Stimulated activated CD4-positive, alpha-beta T cell treated with anti-CD3 and anti-CD28 coated beads, Interleukin-2, amount 100 ng/mL, for 4 hours (primary cell): ENCODE measurements at places on chromosomes 2 and 18.

DNA sequence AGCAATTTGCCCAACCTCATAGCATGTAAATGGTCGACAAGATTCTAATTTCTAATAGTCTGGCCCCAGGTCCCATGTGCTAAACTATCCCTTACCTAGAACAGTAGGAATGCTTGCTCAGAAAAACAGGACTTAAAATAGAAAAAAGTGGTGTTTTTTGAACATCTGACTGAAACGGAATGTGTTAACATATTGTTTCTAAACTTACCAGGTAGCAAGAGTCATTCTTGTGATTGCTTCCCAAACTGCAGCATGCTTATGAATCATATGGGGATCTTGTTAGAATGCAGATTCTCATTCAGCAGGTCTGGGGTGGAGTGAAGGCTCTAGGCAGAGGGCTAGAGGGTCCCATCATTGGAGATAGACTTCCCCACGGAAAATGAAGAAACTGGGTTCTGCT, 5.8 kb upstream of the SLC20A1 start:
- DNase-seq: no peak

DNA sequence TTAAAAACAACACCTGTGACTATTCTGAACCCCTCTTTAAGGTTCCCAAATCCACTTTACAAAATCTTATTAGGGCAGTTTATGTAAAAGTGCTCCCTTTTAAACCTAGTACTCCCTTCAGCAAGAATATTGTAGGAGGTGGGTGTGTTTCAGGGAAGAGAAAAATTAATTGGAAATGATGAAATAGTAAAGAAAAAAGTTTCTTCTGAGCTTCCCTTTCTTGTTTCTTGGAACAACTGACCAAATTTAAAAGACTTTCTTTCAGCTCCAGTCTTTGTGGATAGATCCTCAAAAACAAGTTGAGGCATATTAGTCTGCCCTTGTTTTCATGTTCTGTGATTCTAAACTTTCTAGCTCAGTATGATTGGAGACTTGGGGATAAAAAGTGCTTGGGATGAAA, 3.0 kb downstream of the VWA3B start:
- no peak for DNase-seq

- no peak for DNase-seq
These were observed 149.0 kb downstream of the MEIS1 start for GRCh38 chr2:66583881-66584280.

GRCh38 chr2:181157326-181157725, 176.9 kb downstream of the UBE2E3 start:
- no peak for DNase-seq

- DNase-seq: no peak
These were observed 288.1 kb upstream of the CELF4 start for GRCh38 chr18:37853706-37854105.

DNA sequence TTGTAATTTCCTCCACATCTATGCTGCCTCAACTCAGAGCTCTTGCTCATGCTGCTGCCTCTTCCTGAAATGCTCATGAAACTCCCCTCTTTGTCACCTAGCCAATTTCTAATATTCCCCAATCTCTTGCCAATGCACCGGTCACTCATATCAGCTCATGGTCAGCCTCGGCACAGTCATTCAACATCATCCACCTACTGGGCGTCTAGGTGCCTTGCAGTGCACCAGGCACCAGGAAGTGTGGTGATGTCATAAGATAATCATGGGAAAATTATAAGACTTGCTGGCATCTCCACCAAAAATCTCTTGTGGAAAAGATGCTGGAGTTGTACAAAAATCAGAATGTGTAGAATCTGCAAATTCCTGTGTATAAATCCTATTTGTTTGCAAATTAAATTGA, 52.6 kb upstream of the RAB27B start:
- DNase-seq: no peak

- DNase-seq: no peak
These were observed 431 bp downstream of the FAM98A start for GRCh38 chr2:33598561-33599174.

- no peak for DNase-seq
These were observed 142.9 kb downstream of the MBP start for GRCh38 chr18:76989647-76990190.

DNA sequence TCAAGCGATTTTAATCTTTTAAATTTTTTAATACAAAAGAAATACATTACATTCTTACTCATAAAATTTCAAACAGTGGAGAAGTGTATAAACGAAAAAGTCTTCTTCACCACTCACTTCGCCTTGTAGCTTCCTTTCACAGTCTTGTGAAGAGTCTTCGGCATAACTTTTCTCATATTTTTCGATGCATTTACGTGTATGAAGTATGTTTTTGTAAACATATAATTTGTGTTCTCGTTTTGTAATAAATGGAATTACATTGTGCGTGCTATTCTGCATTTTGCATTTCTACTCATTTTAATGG, 1.1 kb downstream of the SP140L start:
- no peak for DNase-seq

DNA sequence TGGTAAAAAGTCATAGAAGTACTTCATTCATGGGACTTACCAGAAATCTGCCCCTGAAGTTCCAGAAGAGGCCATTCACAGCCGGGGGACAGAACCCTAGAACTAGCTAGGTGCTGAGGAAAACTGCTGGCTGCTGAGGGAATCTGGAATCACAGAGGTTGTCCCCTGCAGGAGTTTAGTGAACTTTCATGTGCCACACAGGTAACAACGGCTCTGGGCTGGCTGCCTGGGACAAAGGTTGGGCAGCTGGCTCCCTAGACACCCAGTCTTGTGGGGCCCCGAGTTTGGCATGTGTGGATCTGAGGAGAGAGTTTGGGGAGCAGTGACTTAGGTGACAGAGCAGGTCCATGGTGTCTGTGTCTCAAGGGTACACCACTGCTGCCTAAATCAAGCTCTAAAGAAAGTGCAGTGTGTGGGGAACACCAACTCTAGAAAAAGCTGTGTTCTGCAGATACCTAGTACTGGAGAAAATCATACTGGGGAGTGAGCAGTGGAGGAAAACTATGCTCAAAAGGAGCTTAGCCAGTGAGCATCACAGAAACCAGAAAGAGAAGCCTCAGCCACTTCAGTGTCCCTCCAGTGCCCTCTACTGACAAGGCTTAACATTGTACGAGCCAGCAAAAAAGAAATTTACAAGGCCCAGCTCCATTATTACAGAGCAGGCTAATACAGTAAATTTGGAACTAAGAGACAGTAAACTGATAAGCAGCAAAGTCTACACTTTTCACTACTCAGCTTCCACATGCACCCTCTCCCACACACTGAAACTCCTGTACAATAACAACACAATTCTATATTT, 15.2 kb downstream of the GALNT3 start:
- no peak for DNase-seq

GRCh38 chr18:9655232-9655767, 40.9 kb upstream of the PPP4R1 start:
- no peak for DNase-seq

GRCh38 chr18:49304751-49305150, 155.7 kb downstream of the DYM start:
- DNase-seq: no peak

DNA sequence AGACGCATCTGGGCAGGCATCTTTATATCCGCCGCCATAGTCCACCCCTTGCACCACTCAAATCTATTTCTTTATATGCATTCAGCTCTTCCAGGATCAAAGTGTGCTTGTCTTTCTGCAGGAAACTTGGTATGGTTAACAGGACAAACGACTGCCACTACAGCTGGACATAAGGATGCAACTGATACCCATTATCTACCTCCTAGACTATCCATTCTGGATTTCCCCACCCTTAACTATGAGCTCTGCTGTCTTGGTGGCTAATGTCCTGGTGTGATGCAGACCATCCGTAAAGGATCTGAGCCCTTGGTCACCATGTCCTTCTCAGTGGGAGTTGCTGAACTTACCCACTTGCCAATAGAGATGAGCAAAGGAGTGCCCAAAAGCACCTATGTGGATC, 40.1 kb upstream of the SPATS2L start:
- DNase-seq: no peak

DNA sequence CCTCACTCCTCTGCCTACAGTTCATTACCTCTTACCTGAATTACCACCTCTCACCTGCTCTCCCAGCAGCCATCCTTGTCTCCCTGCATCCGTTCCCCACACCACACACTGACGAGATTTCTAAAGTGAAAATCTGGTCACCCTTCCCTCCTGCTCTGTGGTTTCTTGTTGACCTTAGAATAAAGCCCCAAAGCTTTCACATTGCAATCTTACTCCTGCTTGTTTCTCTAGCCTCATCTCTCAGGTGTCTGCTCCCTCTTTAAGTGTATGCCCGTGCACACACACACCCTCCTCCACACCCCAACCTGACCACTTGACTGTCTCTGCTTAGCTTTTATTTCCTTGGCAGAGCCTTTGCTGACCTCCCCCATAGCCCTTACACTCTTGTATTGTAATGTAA, 122.0 kb upstream of the SKOR2 start:
- DNase-seq: no peak

DNA sequence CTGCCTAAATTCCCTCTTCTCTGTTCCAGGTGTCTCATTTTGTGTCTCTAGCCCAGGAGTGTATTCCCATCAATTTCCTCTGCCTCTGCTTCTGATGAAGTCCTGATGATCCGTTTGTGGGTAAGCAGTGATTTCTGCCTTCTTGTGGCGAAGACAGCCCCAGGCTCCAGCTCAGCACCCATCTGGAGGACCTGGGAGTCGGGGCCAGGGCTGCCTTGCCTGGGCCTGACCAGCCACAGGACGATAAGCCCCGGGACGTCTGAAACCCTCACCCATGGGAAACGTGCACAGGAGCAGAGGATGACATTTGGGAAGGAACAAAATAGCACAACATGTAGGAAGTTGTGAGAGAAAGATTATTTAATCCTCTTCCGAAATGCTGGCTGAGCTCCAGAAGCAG, 206.9 kb downstream of the FBXO15 start:
- no peak for DNase-seq

DNA sequence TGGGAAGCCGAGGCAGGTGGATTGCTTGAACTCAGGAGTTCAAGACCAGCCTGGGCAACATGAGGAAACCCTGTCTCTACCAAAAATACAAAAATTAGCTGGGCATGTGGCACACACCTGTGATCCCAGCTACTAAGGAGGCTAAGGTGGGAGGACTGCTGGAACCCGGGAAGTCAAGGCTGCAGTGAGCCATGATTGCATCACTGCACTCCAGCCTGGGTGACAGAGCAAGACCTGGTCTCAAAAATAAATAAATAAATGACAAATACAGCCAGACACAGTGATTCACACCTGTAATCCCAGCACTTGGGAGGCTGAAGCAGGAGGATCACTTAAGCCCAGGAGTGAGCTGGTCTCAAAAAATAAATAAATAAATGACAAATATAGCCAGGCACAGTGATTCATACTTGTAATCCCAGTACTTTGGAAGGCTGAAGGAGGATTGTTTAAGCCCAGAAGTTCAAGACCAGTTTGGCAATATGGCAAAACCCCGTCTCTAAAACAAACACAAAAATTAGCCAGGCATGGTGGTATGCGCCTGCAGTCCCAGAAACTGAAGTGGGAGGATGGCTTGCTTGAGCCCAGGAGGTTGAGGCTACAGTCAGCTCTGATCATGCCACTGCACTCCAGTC, 6.2 kb downstream of the KANSL3 start:
- no peak for DNase-seq

DNA sequence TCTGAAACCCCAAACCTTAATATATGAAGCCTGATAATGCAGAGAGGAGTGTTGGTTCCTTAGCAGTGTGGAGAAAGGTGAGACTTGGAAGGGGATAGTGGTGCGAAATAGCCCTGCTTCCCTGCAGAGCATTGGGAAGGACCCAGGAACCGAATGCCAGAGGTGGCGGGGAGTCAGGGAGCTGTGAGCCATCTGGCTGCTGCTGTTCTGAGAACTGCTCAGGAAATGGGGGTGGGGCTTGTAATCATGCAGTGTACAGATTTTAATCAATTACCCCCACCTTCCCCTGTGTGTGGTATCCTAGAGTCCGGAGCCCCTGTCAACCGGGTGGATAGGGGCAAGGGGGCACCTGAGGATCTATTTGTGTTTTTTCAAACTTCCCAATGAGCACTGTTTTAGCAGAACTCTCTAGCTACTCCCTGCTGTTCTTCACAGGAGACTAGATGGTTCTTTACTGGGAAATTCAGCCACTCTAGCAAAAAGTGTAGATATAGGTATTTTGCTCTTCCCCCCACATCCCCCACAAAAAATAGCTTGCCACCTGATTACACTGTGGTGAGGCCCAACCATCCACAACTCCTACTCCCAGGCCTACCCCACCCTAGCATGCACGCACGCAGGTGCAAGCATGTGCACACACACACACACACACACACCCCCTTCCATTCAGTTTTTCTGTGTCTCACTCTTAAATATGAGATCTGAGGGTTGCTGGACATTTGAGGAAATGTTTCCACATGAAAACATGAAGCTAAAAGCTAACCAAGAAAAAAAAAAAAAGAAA, 30.1 kb upstream of the MBOAT2 start:
- no peak for DNase-seq

GRCh38 chr18:43060020-43060419, 55.5 kb downstream of the RIT2 start:
- no peak for DNase-seq

DNA sequence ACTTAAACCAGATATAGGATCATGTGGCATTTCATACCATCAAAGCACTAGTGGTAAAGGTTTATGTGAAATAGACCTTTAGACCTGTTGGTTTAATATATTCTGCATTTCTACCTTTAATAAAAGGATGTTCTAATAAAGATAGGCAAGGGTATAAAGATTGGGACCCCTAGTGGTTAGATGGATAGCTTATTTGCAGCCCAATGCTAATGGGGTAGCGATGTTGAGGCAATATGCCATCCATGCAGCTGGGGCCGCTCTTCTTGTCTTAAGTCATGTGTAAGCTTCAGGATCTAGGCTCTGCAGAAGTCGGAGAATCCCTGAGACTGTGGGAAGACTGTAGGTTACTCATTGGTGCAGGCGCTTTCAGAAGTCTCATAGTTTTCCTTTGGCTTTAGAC, 114.9 kb downstream of the ICOS start:
- DNase-seq: no peak

DNA sequence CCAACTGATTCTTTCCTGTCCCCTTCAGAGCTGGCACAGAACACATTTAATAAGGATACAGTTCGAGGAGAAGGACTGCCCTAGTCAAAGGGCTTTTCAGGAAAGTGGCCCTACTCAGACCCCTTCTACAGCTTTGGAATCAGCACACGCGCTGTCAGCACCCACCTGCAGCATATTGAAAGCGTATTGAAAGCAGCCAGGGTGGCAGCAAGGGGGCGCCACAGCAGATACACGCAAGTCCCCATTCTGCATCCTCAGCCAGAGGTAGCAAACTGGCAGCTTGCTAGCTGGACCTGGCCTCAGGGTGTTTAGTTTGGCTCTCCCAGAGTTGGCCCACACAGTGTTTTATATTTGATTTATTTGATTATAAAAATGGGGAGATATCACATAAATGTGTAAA, 101.0 kb upstream of the NT5C1B start:
- no peak for DNase-seq

DNA sequence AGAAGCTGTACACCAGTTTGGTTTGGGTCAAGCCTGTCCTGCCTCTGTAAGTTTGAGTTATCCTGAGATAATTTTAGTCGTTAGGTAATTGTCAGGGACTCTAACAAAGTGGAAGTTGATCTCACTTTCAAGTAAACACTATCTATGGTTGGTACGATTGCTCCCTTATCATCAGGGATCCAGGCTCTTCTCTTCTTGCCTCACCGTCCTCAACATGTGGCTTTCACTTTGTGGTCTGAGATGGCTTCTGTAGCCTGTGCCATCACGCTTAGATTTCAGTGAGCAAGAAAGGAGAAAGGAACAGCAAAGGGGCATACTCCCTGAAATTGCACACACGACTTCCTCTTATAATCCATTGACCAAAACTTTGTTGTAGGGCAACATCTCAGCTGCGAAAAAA, 115.6 kb downstream of the CTAGE1 start:
- no peak for DNase-seq
